ENCODE measurements at places on chromosomes 13 and 19. TPM values are rescaled to one million over a fixed set of nuclear protein-coding genes. Genes with fewer than 3 reads are reported as not detected.

ATP12A gene
- polyA plus RNA-seq: not detected

ONECUT3 gene
- polyA plus RNA-seq: 1.6 TPM

C19orf81 gene
- polyA plus RNA-seq: 28.3 TPM

KLK11 gene
- polyA plus RNA-seq: not detected

ZNF226 gene
- polyA plus RNA-seq: 39.3 TPM

ANGPTL8 gene
- polyA plus RNA-seq: not detected

YIF1B gene
- 105 TPM for polyA plus RNA-seq

GRK1 gene
- polyA plus RNA-seq: 0.06 TPM
